ENCODE measurements at places on chromosomes 11 and 22.

DNA sequence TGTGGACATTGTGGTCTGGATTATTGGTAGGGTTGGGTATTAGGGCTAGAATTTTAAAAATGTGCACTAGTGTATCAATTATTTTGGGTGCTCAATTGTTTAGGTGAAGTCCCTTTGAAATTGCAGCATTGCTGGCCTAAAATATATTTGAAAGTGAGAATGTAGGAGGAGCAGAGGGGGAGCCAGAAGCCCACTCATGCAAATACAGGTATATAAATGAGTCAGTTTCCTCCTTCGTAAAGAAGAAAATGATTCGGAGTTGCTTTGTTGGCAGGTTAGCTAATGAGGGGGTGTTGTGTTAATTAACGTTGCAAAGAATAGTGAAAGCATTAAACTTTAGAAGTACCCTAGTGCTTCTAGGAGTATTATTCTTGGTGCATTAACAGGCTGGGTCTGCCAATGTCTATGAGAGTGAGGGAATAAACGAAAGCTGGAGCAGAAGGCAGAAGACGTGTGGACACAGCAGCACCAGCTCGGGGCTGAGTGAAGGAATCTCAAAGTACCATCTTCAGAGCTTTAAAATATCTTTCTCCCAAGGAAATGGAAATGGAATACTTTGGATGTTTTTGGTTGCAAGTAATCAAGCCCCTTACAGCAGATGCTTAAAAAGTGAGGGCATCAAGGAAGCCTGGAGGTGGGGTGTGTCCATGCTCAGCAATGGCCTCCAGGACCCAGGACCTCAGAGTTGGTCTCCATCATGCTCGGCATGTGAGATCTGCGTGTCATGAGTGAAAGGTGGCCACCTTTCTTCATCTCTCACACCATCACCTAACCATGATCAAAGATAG lies 522.9 kb downstream of the NTM start:
- no peak for DNase-seq

- no peak for DNase-seq
These were observed 59.3 kb upstream of the TTLL12 start for GRCh38 chr22:43246188-43246587.

DNA sequence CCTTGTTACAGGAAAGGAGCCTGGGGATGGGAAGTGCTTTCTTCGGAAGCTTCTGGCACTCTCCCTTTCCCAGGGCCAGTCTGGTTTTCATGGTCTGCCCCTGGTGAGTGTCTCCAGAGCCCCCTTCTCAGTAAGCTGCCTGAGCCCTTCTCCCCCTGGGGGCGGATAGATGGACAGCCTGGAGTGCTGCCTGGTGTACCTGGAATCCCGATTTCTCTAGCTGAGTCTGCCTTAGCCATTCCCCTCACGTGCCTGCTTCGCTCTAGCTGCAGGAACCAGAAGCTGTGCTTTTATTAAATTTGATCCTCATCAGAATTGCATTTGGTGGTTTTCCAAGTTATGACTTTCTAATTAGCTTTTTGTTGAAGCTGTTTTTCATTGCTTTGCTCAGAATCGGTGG lies 152.9 kb upstream of the NAV2 start:
- DNase-seq = no peak

DNA sequence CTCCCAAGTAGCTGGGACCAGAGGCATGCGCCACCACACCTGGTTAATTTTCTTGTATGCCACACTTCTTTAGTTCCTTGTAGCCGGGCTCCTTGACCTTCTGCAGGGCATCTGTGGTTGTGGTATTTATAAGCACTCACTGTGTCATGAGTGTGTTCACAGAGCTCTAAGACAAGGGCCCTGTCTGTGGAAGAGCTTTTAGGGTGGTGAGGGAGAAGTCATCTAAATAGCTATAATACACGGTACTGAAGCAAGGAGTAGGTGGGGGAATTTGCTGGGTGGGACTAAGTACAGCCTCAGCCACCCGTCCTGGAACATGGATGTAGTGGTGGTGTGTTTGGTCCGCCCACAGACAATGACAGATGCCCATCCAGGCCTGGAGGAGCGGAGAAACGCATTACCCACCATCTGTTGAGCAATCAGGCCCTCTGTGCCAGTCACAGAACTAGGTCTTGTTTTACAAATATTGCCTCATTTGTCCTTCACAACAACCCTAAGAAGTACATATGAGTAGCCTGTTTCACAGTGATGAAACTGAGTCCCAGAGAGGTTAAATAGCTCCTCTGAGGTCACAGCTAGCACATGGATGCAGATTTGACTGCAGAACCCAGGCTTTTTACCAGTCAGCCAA lies 10.1 kb downstream of the ACO2 start:
- DNase-seq = no peak
